Islet precursor cell (in vitro differentiated cells): ENCODE measurements at places on chromosomes 7 and 10.
A peak's percentile ranks its signal among the peaks of the same experiment; 100 is the strongest.

- DNase-seq = peak; percentile 45
Measured at GRCh38 chr10:132104471-132105301, 38.9 kb downstream of the JAKMIP3 start.

GRCh38 chr7:132112106-132112505, 464.2 kb downstream of the PLXNA4 start:
- DNase-seq = no peak

DNA sequence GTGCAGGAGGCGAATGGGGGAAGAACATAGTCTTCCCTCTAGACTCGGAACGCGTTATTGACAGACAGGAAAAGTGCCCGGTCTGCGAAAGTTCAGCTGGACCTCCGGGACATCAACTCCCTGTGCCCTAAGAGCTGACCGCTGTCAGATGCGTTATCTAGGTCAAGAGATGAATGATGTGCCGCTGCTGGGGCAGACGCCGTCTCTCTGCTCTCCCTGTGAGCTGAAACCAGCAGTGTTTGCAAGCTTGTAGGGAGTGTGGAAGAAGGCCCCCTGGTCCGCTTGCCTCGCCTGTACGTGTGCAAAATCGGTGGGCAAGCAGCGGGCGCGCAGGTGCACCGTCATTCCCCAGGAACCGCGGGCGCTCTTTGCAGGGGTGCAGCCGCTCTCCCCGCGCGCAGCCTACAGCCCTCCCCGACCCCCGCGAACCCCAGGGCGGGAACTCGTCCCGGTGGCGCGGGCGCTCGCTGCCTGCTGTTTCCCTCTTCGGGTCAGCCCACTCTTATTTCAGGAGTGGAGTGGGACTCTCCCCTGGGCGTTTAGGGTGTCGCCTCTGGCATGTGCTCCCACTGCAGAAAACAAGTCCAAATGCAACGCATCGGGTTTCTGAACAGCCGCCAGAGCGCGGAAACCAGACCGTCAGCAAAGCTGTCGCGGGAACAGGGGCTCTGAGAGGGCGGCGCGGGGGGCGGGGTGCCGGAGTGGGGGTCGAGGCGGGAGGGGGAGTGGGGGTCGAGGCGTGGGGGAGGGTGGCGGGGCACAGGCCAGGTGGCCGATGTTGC, 1.8 kb upstream of the PFKFB3 start:
- DNase-seq = peak; percentile 84

GRCh38 chr10:50990568-50991455, 83.5 kb upstream of the PRKG1 start:
- peak; percentile 58 for DNase-seq

DNA sequence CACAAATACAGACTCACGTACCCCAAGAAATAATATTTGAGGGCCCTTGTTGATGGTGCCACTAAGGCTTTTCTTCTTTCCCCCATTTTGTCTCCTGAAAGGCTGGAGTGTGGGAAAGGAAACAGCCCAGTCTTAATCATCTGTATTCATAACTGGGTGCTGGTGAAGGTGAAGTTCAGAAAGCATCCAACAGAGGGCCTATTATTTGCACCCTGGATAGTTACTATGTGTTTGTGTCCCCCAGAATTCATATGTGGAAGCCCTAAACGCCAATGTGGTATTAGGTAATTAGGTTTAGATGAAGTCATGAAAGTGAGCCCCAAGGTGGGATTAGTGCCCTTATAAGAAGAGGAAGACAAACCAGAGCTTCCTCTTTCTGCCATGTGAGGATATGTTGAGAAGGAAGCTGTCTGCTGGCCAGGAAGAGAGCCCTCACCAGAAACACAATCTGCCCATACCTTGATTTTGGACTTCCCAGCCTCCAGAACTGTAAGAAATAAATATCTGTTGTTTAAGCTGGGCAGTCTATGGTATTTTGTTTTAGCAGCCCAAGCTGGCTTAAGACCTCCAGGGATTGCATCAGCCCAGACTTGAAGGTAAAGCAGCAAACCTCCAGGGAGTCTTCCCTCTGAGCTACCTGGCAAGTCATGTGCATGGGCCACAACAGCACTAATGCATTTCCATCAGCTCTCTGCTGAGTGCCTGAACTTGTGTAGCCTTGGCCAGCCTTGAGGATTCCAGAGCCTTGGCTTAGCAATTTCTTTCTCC, 90.0 kb upstream of the ADRB1 start:
- no peak for DNase-seq

- no peak for DNase-seq
Measured at GRCh38 chr7:106344861-106345260, 60.1 kb upstream of the NAMPT start.

DNA sequence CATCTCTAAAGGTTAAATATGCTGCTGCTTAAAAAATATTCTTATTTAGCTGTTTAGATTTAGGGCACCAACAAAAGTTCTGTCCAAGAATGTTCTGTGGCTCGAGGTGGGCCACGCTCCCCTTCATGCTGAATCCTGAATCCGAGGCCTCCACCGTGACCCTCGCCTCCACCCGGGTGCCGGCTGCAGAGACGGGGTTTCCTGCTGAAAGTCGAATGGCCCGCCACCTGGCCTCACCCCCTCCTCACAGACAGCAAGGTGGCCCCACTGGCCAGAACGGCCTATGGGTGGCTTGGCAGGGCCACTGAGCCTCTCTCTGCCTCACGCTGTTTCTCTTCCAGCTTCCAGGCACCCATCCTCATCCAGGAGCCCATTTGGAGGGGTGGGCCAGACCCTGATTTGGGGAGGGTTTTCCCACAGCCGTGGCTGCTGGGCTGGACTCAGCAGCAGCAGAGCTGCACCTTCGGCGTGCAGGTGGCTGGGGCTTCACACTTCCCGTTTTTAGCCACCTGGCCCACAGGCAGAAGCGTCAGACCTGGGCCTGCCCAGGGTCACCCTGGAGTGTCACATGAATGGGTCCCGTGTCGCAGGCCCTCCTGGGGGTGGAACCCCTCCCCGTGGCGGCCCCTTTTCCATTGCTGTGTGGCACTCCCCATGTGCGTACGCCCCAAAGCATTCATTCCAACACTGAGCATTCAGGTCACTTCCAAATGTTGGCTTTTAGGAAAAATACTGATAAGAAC, 26.3 kb upstream of the ADGRA1 start:
- DNase-seq = no peak

DNA sequence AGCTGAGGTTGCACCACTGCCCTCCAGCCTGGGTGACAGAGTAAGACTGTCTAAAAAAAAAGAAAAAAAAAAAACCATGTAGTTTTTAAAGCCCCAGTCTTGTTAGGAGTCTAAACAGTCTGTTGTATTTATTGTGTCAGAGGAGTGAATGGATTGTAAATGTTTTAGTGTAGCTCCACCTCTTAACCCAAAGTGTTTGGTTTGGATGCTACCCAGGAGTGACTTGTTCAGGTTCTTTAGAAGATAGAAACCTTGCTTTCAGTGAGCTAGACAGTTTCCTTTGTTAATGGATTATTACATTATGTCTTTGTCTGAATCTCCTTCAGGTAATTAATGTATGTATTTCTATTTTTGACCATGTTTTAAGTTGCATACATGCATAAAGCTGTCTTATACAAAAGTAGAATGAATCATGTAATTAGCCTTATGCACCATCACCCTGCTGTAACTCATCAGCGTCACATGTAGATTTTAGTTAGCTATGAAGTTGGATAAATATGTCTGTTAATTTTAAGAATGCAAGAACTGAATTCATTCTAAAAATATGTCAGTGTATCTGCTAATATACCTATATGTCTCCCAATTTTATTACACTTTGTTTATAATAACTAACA, 97.7 kb downstream of the TAF3 start:
- DNase-seq = no peak

GRCh38 chr7:3037259-3037658, 6.4 kb downstream of the CARD11 start:
- no peak for DNase-seq

DNA sequence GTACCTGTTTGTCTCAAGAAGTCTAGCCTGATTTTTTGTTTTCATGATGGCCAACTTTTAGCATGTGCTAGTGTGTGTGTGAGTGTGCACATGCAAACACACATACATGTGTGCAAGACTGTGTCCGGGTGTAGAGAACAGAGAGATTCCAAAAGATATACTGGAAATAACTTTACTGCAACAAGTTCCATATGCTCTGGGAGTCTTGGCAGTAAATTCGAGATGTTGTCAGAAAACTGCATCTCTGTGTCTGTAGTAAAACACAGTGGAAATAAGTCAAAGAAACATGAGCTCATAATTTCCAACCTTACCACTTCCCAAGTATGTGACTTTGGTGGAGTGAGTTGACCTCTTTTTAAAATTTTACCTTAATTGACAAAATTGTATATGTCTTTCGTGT, 950.8 kb upstream of the C7orf33 start:
- DNase-seq = no peak

DNA sequence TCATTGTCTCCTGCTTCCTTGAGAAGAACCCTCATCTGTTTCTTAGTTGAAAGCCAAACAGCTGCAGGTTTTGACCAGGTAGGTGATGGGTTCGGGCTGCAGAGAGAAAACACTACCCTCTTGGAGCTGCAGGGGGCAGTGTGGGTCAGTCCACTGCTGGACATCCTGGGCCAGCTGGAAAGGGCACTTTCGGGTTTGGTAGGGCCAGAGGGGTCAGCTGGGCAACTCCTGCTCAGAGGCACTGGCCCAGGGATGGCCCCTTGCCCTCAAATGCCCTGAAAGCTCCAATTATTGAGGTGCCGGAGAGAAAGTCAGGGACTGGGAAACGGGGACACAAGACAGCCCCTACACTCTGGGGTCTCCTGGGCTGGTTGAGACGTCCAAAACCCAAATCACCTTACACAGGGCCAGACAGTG, 90.7 kb downstream of the MKI67 start:
- DNase-seq = peak; percentile 82

- no peak for DNase-seq
Measured at GRCh38 chr10:88372881-88373592, 210.1 kb downstream of the RNLS start.

- DNase-seq = no peak
Measured at GRCh38 chr10:34341473-34341872, 473.6 kb downstream of the PARD3 start.

GRCh38 chr7:132609222-132609621, 33.0 kb upstream of the PLXNA4 start:
- no peak for DNase-seq

DNA sequence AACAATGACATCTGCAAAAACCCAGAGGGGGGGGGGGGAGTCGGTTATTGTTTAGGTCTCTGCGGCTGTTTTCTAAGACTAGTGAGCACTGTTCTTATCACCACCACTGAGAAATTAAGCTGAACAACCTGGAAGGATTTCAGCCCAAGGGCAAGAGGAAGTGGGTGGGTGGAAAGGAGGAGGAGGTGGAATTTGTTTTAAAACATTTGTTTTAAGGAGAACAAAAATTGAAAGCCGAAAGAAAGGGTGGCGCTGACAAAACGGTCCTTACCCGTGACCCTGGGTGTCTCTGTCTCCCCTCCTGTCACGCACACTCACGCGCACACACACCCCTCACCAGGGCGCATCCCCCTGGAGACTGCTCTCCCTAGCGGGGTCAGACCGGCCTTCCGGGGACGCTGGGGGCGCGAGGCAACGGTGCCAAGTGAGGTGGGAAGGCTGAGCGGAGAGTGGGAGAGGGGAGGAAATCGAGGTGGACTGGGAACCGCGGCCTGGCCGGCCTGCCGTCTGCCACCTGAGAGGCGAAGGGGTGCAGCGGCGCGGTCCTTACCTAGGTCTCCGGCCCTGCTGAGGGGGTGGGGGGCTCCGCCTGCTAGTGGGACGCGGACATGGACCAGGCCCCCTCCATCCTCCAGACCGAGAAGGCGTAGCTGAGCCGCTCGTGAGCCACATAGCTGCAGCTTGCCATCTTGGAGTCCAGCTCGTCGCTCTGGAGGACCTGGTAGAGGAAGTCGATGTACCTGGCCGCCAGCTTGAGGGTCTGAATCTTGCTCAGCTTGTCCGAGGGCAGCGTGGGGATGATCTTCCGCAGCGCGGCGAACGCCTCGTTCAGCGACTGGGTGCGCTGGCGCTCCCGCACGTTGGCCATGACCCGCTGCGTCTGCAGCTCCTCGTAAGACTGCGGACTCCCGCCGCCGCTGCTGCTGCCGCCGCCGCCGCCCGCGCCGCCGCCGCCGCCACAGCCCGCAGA, 1.0 kb downstream of the TWIST1 start:
- DNase-seq = peak; percentile 73

- DNase-seq = no peak
Measured at GRCh38 chr7:140062118-140062527, 628 bp downstream of the PARP12 start.

- peak; percentile 76 for DNase-seq
Measured at GRCh38 chr7:157003756-157004520, 6.5 kb downstream of the MNX1 start.

- DNase-seq = peak; percentile 50
Measured at GRCh38 chr7:510782-511281, 8.8 kb downstream of the PDGFA start.

GRCh38 chr10:29119374-29119773, 169.5 kb upstream of the LYZL1 start:
- peak; percentile 64 for DNase-seq

GRCh38 chr10:14648946-14649345, 125.8 kb downstream of the FAM107B start:
- no peak for DNase-seq

GRCh38 chr7:26376175-26376917, 84.7 kb downstream of the SNX10 start:
- DNase-seq = peak; percentile 82

GRCh38 chr10:131473645-131474044, 162.1 kb upstream of the TCERG1L start:
- no peak for DNase-seq

DNA sequence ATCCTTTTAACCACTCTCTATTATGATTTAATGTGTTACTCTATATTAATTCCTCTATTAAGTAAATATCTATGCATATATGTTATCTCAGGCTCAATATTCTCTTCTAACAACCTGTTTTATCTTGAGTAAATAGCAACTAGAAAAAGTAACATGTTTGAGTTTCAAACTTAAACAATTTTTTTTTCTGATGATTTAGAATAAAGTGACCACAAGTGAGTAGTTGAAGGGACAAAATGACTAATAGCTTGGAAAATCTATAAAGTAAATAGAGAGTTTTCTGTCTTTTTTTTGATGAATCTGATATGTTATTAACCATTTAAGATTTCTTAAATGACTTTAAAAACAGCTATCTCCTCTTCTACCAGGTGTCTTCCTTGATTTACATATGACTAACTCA, 483.8 kb downstream of the TFEC start:
- DNase-seq = no peak

DNA sequence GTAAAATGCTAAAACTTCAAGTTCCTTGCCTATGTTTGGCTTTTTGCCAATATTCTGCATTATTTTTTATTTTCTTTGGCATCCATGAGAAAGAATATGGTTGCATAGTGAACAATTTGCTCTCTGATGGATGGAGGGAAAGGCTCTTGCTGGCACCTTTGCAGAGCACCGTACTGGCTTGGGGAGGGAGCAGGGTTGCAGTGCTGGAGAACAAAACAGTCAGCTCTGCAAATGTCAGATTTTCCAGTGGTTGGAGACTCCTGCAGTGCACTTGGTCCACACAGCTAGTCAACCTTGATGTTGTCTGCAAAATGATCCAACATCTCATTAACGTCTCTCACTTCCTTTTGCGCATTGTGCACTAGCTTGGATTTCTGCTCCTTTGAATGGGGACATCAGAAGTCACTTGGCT, 100.8 kb downstream of the ANLN start:
- DNase-seq = no peak

- DNase-seq = no peak
Measured at GRCh38 chr7:84200859-84201258, 6.3 kb upstream of the SEMA3A start.

GRCh38 chr7:38932509-38933168, 23.6 kb upstream of the VPS41 start:
- peak; percentile 74 for DNase-seq

- DNase-seq = no peak
Measured at GRCh38 chr10:75770626-75771081, 339.2 kb downstream of the LRMDA start.

- DNase-seq = peak; percentile 60
Measured at GRCh38 chr7:43302211-43302711, 189.8 kb downstream of the HECW1 start.

- no peak for DNase-seq
Measured at GRCh38 chr7:1767524-1767923, 97.4 kb downstream of the ELFN1 start.
